ENCODE measurements at places on chromosomes 12 and 14. TPM values are rescaled to one million over a fixed set of nuclear protein-coding genes. Genes with fewer than 3 reads are reported as not detected.

GRCh38 chr12:47751561-47751960, 7.1 kb downstream of the RAPGEF3 start:
- peak; percentile 59 for DNase-seq

- peak; percentile 54 for DNase-seq
Measured at GRCh38 chr12:132305991-132306884, 23.2 kb downstream of the GALNT9 start.

DNA sequence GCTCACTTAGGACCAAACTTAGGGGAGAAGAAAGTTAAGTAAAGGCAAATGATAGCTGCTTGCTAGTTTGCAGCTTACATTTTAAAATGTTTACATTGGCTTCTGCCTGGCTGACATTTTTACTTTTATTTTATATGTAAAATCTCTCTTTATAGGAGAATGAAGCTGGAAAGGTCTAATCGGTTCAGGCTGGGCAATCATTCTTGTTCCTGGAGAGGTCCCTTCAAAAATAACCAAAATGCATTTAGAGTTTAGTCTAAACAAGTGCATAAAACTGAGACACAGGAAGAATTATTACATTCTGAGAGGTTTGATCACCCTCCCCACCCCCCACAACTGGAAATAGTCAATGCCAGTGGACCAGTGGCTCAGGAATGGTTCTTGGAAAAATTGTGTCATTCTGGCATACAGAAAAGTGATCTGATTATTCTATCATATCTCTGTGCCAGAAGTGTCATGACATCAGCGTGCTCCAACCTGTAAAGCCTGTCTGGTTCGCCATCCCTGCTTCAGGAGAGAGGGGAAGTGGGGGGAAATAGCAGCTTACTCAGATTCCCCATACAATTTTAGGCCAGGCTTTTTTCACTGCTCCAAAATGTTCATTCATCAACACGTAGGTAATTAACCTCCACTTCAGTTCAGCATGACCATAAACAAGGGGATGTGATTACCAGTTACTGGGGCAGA, 4.2 kb downstream of the PRICKLE1 start:
- no peak for DNase-seq

DNA sequence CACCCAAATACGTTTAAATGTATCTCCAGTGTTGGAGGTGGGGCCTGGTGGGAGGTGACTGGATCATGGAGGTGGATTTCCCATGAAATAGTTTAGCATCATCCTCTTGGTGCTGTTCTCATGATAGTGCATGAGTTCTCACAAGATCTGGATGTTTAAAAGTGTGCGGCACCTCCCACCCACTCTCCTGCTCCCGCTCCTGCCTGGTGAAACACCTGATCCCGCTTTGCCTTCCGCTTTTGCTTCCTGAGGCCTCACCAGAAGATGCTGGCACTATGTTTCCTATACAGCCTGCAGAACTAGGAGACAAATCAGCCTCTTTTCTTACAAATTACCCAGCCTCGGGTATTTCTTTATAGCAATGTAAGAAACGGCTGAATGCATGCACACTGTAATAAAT, 20.1 kb downstream of the EIF5 start:
- DNase-seq, result no peak

DNA sequence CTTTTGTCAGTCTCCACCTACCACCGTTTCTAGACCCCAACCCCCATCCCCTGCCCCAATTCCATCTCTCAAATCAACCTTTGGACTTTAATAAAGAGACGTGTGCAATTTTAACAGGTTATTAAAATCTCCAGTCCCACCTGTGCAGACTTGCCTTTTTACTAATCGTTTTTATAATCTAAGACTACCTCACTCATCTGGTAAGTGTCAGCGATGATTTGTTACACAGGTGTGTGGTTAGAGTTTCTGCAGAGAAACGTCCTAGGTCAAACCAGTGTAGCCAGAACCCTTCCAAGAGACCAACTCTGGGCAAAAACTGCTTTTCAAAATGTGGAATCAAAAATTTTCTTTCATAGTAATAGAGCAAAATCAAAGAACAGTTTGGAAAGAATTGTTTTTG, 60.4 kb upstream of the PELI2 start:
- no peak for DNase-seq

GRCh38 chr12:51028126-51028812, 2.1 kb upstream of the SLC11A2 start:
- peak; percentile 48 for DNase-seq

DNA sequence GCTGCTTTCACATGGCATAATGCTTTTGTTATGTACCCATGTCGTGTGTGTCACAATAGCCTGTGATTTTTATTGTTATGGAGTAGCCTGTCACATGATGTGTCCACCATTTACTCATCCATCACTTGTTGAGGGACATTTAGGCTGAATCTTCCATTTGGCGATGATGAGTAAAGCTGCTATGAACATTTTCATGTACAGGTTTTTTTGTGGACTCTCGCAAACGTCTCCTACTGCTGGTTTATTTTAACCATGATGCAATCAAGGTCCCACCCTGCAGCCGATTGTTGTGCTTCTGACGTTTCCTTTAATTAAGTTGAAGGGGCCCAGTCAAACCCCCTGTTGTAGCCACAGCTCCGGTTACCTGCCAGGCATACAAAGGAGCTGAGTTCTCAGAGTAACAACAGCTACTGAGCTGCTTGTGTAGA, 63.2 kb downstream of the ZNF664 start:
- DNase-seq, result no peak

GRCh38 chr12:22935090-22935489, 310.1 kb downstream of the ETNK1 start:
- DNase-seq, result no peak

DNA sequence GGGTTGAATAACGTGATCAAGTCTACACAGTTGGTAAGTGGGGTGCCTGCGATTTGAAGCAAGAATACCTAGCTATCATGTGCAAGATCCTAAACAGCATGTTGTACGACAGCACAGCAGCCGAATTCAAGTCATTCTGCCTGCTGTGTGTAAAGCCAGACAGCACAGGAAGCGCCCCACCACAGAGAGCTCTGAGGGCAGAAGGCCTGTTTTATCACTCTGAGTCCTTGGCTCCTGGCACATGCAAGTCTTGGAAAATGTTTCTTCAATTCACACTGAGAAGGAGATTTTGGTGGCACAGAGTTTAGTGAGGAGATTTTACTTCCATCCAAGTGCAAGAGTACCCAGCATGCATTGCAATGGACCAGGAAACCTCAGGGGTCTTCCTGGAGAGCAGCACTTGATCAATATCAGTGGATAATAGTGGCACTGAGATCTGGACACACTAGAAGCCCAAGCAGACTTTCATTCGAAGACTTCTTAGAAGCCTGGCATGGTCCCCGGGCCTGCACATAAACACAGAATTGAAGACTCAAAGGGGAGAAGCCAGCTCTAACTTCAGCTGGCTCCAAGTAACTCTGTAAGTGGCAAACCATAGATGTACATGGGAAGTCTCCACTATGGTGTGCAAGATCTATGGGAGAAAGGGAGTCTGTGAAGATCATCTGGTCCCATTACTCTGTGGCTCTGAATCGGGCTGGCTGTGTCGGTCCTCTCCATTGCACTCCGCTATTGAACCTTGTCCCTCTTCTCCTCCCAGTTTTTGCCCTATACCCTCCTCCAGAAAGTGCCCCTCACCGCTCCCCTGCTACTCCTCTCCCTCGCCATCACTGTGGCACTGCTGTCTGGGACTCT, 1.5 kb upstream of the KRT1 start:
- no peak for DNase-seq

DNA sequence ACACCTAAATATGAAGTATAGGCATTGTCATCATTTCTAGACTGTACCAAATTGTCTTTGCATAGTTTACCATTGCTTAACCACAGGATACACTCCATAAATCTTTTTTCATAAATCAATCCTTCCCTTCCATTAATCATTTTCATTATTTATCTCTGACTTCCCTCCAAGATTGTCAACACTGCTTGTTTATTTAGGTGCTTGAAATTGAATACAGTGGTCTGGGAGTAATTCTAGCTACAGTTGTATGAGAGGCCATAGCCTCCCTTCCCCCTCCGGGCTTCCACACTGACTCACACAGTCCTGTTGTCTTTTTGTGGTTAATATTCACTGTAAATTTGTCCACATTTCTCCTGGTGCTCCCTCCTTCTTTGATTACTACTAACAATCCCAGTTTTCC, 114.2 kb upstream of the ARID2 start:
- peak; percentile 78 for DNase-seq

DNA sequence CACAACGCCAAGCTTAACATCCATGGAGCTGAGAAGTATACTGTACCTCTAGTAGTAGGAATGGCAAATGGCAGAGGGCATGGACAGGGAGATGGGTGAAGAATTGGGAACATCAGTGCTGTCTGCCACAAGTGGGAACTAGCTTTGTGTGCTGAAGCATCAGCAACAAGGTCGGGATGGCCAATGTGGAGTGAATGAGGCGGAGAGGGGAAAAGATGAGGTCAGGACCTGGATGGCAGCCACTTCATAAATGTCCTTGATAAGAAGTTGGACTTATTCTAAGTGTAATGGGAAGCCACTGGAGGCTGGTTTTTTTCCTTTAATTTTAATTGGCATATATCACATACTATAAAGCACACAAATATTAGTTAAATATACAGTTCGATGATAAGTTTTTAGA, 21.9 kb upstream of the CLMN start:
- DNase-seq, result no peak

DNA sequence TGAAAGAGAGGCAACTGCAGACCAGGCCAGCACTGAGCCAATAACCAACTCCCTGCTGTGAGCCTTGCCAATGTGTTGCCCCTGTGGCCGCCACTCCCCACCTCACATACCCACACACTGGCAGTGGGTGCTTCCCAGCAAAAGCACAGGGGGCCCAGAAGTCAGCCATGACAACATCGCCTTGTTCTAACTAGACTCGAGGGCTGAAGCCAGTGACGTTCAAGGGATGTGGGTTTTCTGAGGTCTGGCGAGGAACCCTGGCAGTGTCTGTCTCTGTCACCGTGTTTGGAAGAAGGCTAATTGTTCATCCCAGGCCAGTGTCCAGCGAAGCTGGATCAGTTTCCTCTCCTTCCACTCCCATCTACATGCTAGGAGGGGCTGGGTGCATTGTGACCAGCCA, 311.8 kb upstream of the AMIGO2 start:
- DNase-seq, result no peak

GRCh38 chr12:77070382-77070781, 5.0 kb upstream of the E2F7 start:
- DNase-seq, result no peak

DNA sequence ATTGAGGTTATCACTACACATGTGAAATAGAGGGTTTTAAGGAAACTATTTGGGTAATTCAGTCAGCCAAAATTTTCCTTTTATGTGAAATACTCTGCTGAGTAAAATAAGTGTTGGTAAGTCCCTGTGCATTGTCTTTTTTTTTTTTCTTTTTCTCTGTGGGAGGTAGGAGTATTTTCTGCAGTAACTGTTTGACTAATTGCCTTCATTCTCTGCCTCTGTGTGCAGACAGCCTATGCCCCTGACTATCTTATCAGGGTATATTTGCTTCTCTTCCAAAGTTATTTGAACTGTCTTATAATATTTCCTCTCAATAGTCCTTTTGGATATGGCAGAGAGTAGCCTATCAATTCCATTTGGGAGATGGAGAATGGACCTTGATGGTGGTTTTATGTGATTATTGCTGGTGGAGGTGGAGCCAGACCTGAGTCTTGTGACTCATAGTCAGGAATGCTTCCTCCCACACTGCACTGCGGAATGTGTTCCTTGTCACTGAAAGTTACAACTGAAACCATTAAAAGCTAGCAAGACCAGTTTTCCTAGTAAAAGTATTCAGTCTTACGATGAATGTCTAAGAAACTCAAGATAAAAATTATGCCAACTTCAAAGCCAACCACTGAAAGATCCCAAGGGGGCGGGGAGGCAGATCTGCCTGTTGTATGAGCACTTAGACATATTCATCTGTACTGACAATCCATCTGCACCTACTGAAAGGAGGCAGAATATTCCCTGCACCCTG, 40.9 kb upstream of the STXBP6 start:
- peak; percentile 64 for DNase-seq

DNA sequence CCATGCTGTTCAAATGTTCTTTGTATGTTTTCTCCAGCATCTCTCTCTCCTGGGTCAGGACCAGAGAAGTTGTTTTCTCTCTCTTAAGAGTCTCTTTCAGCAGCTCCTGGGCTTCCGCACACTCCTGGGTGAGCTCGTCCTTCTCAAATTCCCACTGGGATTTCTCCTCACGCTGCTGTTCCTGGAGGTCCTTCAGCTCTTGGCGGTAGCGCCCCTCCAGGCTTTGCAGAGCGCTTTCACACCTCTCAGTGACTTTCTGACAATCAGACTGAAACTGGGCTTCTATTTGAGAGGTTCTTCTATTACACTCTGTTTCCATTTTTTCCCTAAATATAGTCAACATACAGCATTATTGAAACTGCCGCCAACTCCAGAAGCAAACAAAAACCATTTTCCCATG, 72.7 kb downstream of the NIN start:
- DNase-seq, result no peak

DNA sequence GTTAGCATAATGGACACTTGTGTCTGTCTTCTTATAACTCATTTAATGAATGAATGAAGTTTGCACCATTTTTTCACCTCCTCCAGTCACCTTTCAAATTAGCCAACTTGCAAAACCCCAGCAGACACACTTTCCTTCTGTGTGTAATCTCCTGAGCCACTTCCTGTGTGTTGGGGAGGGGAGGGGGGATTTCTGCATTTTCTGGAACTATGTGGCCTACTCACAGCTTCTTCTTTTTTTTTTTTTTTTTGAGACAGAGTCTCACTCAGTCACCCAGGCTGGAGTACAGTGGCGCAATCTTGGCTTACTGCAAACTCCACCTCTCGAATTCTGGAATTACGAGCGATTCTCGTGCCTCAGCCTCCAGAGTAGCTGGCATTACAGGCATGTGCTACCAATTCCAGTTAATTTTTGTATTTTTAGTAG, 4.1 kb upstream of the SERPINA1 start:
- DNase-seq, result peak; percentile 71

- DNase-seq, result no peak
Measured at GRCh38 chr12:12548713-12549112, 13.9 kb downstream of the DUSP16 start.

DNA sequence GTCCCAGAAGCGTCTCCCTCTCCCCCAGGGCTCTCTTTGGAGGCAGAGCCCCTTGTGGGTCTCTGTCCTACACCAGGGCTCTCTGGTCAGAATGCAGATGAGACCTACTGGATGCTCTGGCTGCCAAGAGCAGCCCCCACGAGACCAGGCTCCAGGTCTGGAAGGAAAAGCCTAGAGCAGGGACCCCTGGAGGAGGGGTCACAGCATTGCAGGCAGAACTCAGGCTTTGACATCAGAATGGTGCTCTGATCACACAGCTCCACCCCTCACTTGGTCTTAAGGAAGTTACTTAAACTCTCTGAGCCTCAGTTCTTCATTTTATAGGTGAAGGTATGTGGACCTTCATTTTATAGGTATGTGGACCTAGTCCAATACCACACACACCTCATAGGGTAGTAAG, 83.1 kb downstream of the ARL6IP4 start:
- no peak for DNase-seq

GRCh38 chr14:20631880-20632389, 9.6 kb downstream of the OR6S1 start:
- DNase-seq, result peak; percentile 87

Gene PLEK2
- total RNA-seq, result 12.8 TPM

Gene SLC25A47
- not detected for total RNA-seq

Gene JAG2
- total RNA-seq, result 6.3 TPM

Gene DTX1
- total RNA-seq, result 0.24 TPM

Gene RFX4
- total RNA-seq, result not detected

Gene ANKRD13A
- 101 TPM for total RNA-seq

Gene CCDC60
- not detected for total RNA-seq

Gene OTOGL
- 1.4 TPM for total RNA-seq

Gene ADAMTS20
- total RNA-seq, result not detected

Measured in Daoy (cell line).